Endothelial cell (in vitro differentiated cells): ENCODE measurements at places on chromosomes 3 and 15.

DNA sequence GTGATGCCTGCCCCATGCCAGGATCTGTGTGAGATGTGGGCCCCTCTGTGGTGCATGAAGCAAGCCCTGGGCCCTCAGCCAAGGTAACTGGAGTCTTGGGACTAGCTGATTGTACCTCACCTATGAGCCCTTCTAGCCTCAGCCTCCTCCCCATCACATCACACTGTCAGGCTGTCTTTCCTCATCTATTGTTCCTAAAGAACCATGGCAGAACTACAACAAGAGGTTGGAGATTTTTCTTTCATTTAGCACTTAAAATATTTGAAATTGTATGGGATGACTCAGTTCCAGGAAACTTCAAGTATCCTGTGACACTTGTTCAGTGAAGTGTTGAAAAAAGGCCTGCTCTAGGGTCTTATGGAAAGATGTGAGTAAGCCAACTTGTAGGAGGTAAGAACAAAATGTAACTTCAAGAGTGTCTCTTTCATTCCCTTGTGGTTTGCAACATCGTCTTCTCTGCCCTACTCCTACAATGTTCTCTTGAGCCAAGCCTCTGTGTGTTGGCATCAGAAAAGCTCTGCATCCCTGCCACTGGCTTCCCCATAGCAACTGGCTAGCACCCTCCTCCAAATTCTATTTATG lies 58.7 kb upstream of the TIPARP start:
- no peak for DNase-seq

DNA sequence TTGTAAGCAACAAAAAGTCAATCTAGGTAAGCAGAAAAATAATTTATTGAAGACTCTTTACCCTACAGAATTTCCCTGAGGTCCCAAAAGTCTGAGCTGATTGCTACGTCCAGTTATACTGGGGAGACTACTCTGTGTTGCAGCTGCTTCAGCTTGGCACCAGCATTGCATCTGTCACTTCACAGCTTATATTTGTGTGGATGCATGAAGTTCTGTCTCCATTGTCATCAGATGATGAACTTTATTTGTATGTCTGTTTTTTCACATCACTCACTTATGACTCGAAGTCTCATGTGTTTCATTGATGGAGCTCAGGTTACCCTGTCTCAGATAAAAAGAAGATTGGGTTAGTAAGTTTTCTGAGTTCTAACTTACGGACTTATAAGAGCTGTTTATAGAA lies 75.3 kb upstream of the LRRFIP2 start:
- no peak for DNase-seq

- no peak for DNase-seq
Measured at GRCh38 chr3:129953621-129954020, 20.9 kb upstream of the TRH start.

GRCh38 chr15:33132722-33133345 lies 61.7 kb downstream of the FMN1 start:
- peak; percentile 53 for DNase-seq

DNA sequence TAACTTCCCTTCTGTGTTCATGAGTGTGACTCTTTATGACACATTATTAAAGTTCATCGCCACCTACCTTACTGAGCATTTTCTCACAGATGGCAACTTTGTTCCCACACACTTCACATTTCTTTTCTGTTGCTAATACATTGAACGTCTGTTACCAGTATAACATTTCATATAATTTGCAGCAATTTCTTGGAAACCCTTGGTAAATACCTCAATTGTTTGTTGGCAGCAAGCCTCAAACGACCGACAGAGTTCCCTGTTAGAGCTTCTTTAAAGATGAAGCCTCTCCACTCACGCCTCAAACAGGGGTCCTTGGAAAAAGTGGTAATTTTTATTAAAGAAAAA lies 3.2 kb upstream of the CHSY1 start:
- DNase-seq: no peak

GRCh38 chr3:14132689-14133088 lies 7.8 kb downstream of the TMEM43 start:
- no peak for DNase-seq

- no peak for DNase-seq
Measured at GRCh38 chr15:52559575-52559974, 9.3 kb downstream of the ARPP19 start.

GRCh38 chr3:138441742-138442141 lies 7.3 kb downstream of the ESYT3 start:
- no peak for DNase-seq

DNA sequence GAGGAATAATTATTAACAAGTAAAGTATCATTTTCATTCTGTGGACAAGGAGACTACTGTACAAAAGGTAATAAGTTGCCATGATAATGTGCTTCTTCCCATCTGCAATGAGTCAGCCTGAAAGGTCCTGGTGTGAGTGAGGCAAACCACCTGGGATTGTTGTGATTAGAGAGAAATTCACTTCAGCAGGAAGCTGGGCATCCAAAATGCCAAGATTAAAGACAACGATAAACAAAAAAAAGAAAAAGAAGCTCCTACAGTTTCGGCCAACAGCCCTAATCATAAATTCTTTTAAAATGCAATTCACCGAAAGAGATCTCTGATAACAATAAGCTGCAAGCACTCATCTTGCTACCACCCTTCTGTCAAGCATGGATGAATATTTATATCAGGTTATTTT lies 507.8 kb downstream of the TUSC7 start:
- DNase-seq: no peak

- DNase-seq: no peak
Measured at GRCh38 chr15:69531665-69532027, 79.0 kb downstream of the RPLP1 start.

- DNase-seq: no peak
Measured at GRCh38 chr15:62782896-62783295, 259.7 kb upstream of the TPM1 start.

GRCh38 chr3:14453876-14454638 lies 51.7 kb downstream of the SLC6A6 start:
- DNase-seq: no peak

GRCh38 chr3:184887574-184887973 lies 75.6 kb downstream of the VPS8 start:
- no peak for DNase-seq
